Hematopoietic multipotent progenitor cell (in vitro differentiated cells): ENCODE measurements at places on chromosomes 6 and 20.

DNA sequence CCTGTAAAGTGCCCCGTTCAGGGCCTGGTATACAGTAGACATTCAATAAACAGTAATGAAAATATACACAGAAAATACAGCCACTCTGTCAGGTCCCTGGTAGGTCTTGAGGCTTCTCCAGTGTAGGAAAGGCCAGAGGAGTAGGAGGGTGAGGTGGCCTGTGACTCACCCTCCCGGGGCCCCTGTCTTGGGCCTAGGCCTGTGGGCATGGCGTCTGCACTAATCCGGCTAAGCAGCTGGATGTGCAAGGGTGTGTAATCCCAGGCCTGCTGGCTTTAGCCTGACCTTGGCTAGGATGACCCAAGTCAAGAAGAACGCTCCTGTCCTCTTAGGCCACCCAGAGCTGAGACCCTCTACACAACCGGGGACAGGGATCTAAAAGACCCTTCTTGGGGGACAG is 84.9 kb downstream of the KCNB1 start:
- no peak for DNase-seq

DNA sequence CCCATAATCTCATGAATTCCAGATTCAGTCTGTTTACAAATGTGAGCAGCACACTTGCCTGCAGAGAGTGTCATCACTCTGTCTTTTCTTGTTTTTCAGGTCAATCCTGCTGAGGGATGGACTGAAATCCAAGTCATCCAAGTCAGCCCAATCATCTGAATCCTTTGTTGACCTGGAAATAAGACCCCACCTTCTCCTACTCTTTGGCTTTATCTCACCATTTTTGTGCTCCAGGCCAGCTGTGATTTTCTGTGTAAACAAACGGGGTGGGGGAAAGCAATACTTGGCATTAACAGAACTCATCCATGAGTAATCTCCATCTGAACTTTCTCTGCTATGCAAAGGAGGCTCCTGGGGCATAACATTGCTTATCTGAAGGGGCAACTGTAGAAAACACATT is 16.9 kb upstream of the GSTA4 start:
- no peak for DNase-seq

- DNase-seq, result no peak
These were observed 232.5 kb upstream of the ASCC3 start for GRCh38 chr6:101113468-101114260.

- DNase-seq, result no peak
These were observed 223.0 kb downstream of the CBLN4 start for GRCh38 chr20:55782224-55782911.

GRCh38 chr6:64969139-64969538 is 737.9 kb downstream of the EYS start:
- DNase-seq, result no peak

DNA sequence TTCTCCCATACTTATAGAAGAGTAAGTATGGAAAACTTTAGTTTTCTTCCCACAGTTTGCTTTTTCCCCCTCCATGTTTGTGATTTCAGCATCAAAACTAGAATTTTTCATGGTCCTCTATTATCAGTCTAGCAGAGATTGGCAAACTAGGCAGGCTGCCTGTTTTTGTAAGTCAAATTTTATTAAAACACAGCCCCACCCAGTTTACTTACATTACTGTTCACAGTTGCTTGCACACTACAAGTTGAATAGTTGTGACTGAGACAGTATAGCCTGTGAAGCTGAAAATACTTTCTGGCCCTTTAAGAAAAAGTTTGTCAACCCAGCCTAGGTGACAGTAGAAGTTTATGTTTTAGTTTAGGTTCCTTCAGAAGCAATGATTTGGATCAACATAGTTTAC is 19.5 kb downstream of the MCM8 start:
- no peak for DNase-seq

GRCh38 chr6:40398810-40399477 is 188.2 kb downstream of the LRFN2 start:
- DNase-seq, result no peak

DNA sequence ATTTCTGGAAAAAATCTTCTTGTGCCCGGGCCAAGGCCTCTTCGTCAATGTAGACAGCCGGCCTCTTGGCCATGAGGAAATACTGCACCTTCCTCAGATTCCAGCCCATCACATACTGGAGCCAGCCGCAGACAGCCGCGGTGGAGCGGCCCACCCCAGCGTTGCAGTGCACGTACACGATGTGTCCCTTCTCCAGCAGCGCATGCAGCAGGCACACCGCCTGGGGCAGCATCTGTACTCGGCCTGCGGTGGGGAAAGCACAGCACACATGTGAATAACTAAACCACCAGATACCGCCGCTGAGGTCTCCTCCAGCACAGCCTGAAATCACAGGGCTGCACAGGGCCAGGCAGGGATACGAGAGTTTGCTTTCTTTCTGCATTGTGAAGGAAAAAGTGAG is 107.9 kb downstream of the EPM2A start:
- DNase-seq, result no peak

GRCh38 chr6:85395746-85396145 is 54.1 kb upstream of the NT5E start:
- no peak for DNase-seq

- no peak for DNase-seq
These were observed 41.6 kb downstream of the ZBTB2 start for GRCh38 chr6:151349651-151350270.

DNA sequence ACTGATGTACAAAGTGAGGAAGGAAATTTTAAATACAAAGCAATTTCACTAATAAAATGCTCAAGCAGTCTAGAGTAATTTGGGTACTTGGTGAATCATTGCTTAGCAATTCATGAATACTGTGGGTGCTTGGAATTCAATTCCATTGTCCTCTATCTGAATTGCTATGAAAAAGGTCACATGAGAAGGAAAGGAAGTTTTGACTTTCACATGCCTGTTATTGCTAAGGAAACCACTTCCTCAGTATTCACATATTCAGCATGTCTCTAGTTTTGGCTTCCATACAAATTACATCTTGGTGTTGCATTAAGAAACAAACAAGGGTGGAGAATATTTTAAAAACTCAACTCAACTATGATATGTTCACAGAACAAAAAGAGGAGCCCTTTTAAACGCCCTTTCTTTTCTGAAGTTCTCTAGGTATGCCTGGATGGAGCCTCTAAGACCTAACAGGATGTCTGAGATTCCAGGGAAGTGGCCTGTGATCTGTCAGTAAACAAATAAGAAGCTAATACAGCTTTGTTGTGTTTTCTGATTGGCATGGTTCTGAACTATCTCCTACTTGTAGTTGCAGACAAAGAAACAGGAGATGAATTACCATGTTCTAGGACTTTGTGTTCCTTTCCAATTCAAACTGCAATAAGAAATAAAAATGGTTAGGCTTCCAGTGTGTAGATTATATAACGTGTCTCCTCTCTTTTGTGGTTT is 190.4 kb downstream of the OGFRL1 start:
- DNase-seq, result no peak

GRCh38 chr6:13398421-13398994 is 70.2 kb upstream of the TBC1D7 start:
- no peak for DNase-seq

DNA sequence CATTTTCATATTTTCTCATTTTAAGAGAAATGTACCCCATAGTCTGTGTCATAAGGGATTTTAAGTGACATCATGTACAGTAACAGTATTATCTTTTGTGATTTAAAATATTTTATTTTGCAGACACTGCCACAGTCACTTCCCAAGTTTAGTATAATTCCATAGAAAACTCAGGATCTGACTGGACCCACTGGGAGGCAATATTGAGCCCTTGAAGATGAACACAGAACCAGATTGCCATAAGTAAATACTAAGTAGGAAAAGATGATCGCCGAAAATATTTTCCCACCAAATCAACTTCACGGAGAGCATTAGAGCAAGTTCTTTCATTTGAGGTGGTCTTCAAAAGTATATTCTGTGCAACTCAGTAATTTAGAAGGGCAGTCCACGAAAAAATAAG is 17.6 kb upstream of the PKHD1 start:
- DNase-seq, result no peak
